Stimulated activated CD4-positive, alpha-beta T cell treated with anti-CD3 and anti-CD28 coated beads, Interleukin-4, amount 100 ng/mL, for 4 hours (primary cell): ENCODE measurements at places on chromosomes 2 and 18.

DNA sequence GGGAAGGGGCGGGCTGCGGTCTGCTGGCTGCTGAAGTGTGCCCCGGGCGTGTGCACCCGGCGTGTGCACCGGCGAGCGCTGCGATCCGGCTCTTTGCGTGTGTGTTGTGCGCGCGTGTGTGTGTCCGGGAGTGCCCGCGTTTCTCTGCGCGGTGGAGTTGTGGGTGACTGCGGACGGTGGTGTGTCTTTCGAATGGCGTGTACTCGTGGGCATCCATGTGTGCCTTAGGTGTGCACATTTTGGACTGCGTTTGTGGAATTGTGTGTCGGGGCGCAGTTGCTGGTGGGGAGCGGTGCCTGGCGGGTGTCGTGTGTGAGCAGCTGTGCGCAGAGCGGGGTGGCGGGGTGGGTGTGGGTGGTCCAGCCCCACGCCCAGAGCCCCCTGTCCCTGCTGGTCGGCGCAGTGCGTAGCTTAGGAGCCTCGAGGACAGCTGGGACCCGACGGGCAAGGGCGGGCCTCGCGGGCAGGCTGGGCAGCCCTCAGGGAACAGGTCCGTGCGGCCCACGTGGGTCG lies 533 bp downstream of the HPCAL1 start:
- no peak for DNase-seq

DNA sequence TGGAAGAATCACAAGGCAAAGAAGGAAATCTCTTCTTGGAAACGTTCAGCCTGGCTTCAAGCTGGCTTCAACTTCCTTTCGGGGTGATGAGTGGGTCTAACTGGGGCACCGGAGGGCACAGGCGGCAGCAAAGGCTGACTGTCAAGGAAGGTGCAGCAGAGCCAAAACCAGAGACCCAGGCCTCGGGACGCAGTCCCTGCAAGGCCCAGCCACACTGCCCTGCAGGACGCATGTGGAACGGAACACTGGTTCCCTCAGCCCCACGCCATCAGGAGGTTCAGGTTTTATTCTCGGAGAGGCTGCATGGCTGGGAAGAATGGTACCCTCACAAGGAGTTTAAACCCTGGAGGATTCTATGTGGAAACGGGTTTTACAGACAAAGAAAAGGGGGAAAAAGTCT lies 165.5 kb downstream of the HDAC4 start:
- DNase-seq, result no peak

GRCh38 chr2:218992703-218993344 lies 398 bp downstream of the CRYBA2 start:
- DNase-seq, result no peak

DNA sequence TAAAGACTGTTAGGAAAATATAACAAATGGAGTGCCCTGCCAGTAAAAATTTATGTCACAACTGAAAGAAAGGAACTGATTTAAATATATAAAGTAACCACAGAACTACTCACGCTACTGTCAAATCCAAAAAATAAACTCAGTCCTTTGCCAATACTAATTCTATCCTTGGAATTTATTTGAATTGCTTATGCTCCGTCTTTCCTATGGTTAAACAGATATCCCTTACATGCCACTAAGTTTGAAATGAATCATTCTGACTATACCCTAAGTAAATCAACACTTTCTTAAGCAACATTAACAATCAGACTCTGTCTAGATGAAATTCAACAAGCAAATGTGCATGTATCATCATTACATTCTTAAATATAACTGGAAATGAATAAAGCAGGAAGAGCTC lies 9.8 kb downstream of the HNRNPLL start:
- no peak for DNase-seq

- no peak for DNase-seq
Observed at GRCh38 chr2:171409436-171409971, 24.3 kb downstream of the METTL8 start.

DNA sequence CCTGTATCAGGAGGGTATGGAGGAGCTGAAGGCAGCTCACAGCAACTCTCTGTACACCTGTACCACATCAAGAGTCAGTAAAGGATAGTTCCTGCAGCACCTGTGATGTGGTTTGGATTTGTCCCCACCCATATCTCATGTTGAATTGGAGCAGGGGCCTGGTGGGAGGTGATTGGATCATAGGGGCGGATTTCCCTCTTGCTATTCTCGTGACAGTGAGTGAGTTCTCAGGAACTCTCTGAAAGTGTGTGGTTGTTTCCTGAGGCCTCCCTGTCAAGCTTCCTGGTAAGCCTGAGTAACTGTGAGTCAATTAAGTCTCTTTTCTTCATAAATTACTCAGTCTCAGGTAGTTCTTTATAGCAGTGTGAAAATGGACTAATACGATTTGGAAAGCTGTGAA lies 28.9 kb downstream of the OSBPL1A start:
- peak; percentile 65 for DNase-seq
